Stimulated activated CD4-positive, alpha-beta T cell treated with anti-CD3 and anti-CD28 coated beads, Interleukin-15, amount 100 ng/mL, for 48 hours (primary cell): ENCODE measurements at places on chromosomes 1 and 21.

GRCh38 chr1:188551176-188551575 is 1722.4 kb downstream of the PLA2G4A start:
- no peak for DNase-seq

DNA sequence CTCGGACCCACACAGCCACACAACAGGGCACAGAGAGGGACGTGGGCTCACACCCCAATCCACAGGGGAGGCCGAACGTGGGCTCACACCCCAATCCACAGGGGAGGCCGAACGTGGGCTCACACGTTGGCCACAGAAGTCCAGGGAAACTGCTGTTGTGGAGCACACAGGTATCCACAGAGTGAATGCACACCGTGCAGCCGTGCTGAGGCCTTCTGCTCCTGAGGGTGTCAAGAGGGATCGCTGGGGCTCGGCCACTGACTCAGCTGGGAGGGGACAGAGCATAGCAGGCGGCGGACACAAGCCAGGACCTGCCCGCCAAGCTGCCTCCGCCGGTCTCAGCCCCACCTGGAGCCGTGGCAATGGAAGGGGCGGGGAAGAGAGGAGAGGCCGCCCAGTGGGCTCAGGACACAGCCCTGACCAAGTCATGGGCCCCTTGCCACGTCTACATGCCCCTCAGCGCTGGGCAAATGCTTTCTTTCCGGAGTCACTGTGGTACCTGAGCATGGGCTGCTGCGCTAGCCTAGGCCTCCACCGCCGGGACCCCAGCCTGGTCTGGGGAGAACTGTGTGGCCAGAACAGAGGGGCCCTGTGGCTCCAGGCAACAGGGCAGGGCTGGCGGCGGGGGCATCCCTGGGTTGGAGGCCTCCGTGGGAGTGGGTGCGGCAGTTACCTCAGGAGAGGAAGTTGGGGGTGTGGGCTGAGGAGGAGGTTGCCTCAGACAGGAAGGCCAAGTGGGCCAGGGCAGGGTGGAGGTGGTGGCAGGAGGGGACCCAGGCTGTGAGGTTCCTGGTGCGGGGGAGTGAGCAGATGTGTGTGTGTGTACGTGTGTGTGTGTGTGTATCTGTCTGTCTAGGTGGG is 1.2 kb downstream of the SYTL1 start:
- no peak for DNase-seq

DNA sequence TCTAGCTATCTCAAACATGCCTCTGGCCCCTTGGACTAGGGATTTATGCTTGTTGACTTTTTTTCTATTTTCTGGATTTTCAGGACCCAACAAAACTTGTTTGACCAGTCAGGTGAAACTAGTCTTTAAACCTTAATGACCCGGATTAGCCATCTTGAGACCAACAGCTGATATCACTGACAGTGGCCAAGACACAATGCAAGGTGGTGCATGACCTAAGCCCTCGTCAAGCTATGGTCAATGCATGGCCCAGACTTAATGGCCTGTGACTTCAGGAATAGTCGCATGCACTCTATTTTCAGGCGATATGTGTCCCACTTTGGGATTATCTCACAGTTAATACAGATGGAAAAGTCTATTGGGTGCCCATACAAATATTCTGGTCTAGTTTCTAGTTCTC is 190.4 kb downstream of the ZBTB18 start:
- no peak for DNase-seq

DNA sequence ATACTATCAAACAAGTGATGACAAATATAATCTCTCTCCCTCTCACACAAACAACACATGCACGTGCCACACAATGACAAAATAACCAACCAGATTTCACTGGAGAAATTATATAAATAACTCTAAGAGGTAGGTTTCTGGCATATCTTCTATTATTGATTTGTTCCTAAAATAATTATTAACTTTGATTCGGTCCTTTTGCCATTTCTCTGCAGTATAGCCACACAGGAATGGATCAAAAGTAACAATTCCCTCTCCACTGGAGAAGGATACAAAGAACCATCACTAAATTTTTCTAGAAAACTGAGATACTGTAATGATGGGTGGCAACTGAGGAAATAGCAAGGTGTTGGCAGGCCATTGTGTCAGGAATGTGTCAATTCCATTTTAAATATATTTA is 33.4 kb downstream of the ARNT start:
- no peak for DNase-seq

GRCh38 chr21:45334591-45335081 is 46.9 kb upstream of the POFUT2 start:
- DNase-seq: no peak

- DNase-seq: no peak
These were observed 4.5 kb downstream of the CNR2 start for GRCh38 chr1:23908453-23909341.

GRCh38 chr1:63330331-63330916 is 8.1 kb downstream of the FOXD3 start:
- no peak for DNase-seq

GRCh38 chr1:115331558-115332331 is 6.3 kb downstream of the NGF start:
- DNase-seq: no peak

GRCh38 chr21:31537872-31538576 is 121.5 kb upstream of the SOD1 start:
- no peak for DNase-seq

DNA sequence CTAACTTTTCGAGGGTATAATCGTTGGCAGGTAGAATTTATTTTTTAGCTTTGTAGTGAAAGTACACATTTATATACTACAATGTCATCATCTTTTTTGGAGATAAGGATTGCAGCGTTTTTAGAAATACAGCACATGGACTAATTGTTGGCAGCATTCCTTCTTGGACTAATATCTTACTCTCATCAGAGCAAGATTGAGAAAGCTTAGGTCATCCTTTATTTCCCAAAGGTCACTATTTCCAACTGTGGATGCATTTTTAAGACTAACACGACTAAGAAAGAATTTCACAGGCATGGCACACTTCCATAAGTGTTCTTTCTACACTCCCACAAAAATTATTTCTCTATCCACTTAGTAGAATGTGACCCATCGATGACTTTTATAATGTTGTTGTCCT is 732.3 kb downstream of the NCAM2 start:
- DNase-seq: no peak

GRCh38 chr1:61552630-61553305 is 172.2 kb downstream of the TM2D1 start:
- DNase-seq: no peak

- DNase-seq: peak; percentile 41
These were observed 3.1 kb downstream of the PADI1 start for GRCh38 chr1:17207966-17208418.

GRCh38 chr1:19140465-19140864 is 69.6 kb downstream of the UBR4 start:
- DNase-seq: no peak

GRCh38 chr1:12502336-12503109 is 115.5 kb downstream of the DHRS3 start:
- DNase-seq: no peak

DNA sequence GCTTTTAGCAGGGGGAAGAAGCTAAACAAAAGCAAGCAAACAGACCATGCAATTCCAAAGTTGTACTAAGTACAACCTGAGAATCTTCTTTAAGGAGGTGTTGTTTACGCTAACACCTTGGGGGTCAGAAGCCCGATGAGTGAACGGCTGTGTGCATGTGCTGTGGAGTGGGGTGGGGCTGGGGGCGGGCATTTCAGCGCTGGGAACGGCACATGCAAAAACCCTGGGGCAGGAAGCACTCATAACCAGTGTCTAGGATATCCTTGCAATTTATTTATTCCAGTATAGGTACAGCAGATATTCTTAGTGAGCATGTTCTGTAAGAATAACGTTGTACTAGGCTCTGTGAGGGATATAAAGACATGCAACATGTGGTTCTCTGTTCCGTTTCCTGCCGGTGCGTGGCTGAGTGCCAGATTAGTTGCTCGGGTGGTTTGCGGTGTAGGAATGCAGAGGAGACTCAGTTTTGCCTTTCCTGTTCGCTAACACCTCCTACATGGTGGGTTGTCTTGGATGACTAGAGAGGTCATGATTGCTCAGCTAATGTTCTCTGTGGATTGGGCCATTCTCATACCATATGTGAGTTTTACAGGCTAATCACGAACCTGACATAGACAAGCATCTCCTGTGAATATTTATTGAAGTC is 3.7 kb downstream of the FASLG start:
- DNase-seq: peak; percentile 88

DNA sequence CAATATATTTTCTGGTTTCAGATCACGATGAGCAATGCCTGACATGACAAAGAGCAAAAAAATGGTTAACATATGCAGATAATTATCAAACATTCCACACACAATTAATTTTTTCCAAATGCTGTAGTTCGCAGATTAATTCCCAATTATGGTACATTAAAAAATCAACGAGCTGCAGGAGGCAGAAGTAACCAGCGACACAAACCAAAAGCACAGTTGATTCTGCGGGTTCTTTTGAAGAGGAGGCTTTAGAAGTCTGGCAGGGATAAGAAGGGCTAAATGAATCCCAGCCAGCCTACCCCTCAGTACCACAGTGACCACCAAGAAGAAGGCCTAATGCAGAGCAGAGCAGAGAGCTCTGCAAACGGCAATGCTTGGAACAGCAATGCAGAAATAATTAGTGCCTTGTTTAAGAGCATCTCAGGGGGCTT is 17.0 kb upstream of the KNCN start:
- DNase-seq: no peak

DNA sequence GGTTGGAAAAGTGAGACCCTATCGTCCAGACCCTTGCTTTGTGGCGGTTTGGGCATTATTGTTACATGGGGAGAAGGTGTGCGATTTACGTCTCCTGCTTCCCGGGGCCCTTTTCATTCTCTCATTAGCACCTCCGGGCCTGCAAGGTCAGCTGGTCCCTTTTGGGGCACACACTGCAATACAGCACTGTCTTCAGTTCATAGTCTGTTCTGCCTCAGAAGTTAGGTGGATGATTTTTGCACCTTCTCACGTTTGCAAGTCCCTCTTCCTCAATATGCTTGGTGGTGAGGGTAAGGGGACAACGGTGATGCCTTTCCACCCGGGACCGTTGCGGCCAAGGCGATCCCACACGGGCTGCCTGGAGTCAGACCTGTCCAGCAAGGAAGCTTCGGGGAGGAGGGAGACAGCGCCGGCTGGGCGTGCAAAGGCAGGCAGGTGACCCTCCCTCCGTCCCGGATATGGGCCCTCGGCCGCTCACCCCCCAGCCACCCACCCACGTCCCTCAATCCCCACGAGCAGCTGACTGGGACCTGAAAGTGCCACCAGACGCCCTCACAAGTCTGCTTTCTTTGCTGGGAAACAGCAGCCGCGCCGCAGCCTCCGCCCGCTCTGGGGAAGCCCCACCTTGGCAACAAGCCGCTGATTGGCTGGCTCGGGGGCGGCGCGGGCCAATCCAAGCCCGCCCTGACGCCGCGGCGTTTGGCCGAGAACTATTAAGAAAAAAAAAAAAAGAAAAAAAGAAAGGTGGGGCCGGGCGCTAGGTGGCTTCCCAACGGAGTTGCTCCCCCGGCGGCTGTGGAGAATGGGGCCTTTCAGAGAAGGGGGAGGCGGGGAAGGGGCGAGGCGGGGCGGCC is 21.7 kb downstream of the BTG2 start:
- peak; percentile 90 for DNase-seq

DNA sequence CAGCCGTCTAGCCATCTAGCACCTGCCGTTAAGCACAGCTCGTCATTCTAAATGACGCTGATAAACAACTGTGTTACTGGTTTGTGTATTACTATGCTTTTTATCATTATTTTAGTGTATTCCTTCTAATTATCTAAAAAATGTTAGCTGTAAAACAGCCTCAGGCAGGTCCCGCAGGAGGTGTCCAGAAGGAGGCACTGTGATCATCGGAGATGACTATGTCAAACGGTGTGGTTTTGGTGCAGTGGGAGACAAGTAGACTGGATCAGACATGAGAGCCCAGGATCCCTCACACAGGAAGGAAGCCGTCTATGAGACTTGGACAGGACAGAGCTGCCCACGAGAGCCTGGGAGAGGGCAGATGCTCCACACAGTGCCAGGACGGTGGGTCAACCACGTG is 55.3 kb upstream of the COL6A1 start:
- DNase-seq: no peak

GRCh38 chr1:201750934-201751333 is 78.0 kb upstream of the IPO9 start:
- no peak for DNase-seq

- DNase-seq: no peak
These were observed 39.8 kb upstream of the CLIC4 start for GRCh38 chr1:24705260-24706073.

- DNase-seq: no peak
These were observed 669 bp downstream of the KCNQ4 start for GRCh38 chr1:40784141-40784770.

DNA sequence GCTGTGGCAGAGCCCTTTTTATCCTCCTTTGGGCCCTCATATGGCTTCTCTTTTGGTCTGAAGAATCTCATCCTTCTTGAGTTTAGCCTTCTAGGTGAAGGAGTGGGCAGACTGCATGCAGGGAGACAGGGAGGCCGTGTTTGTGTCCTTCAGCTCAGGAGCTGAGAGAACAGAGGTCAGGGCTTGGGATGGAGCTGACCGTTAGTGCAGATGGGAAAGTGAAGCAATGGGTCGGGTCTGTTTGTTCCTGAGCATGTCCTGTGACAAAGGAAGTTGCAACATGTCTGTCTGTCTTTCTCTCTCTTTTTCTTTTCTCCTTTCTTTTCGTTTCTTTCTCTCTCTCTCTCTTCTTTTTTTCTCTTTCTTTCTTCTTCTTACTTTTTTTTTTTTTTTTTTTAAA is 14.9 kb downstream of the MAPKAPK2 start:
- no peak for DNase-seq

DNA sequence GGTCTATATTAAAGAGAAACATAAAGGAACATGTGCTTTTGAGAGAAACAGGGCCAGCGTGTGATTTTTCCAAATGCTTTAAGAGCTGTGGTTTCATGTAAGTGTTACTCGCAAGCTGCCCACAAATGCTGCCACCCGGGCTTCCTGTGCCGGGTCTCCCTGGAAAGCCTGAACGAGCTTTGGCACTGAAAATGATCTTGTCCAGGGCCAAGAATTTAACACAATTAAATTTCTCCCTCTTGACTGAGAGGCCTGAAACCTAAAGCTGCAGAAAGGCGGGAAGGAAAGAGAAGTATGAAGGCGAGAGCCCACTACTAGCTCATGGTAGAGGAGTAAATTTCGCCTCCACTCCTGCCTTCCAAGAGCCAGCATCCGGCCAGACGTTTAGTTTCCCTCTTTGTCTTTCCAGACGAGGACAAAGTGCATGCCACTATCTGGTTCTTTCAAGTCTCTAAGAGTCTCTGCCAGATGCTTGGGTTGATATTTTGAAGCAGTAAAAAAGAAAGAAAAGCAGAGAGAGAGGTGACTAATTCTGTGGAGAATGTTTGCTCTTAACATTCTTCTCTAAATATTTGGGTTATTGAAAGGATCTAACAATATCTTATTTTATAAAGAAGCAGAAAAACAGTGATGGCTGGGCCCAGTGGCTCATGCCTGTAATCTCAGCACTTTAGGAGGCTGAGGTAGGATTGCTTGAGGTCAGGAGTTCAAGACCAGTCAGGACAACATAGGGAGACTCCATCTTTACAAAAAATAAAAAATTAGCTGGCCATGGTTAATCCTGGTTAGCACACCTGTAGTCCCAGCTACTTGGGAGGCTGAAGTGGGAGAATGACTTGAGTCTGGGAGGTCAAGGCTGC is 100.0 kb upstream of the HNRNPU start:
- no peak for DNase-seq

GRCh38 chr1:85479491-85479890 is 14.5 kb upstream of the DDAH1 start:
- DNase-seq: no peak
